ENCODE measurements at places on chromosomes 6 and 20.

GRCh38 chr6:170435766-170436165 is 117.3 kb downstream of the PSMB1 start:
- no peak for DNase-seq
- H3K36me3 ChIP-seq: no peaks in the 10 kb centered on the region
- no peak overlapping the region for H3K4me3 ChIP-seq
- H3K27ac ChIP-seq: no peak overlapping the region

- no peak for DNase-seq
- H3K4me3 ChIP-seq: no peak overlapping the region
- no peaks in the 10 kb centered on the region for H3K27me3 ChIP-seq
- no peaks in the 10 kb centered on the region for H3K36me3 ChIP-seq
- H3K4me1 ChIP-seq: peaks cover 13% of the 10 kb centered on the region
- no peak overlapping the region for H3K27ac ChIP-seq
These were observed 22.0 kb upstream of the DDR1 start for GRCh38 chr6:30862156-30862875.

DNA sequence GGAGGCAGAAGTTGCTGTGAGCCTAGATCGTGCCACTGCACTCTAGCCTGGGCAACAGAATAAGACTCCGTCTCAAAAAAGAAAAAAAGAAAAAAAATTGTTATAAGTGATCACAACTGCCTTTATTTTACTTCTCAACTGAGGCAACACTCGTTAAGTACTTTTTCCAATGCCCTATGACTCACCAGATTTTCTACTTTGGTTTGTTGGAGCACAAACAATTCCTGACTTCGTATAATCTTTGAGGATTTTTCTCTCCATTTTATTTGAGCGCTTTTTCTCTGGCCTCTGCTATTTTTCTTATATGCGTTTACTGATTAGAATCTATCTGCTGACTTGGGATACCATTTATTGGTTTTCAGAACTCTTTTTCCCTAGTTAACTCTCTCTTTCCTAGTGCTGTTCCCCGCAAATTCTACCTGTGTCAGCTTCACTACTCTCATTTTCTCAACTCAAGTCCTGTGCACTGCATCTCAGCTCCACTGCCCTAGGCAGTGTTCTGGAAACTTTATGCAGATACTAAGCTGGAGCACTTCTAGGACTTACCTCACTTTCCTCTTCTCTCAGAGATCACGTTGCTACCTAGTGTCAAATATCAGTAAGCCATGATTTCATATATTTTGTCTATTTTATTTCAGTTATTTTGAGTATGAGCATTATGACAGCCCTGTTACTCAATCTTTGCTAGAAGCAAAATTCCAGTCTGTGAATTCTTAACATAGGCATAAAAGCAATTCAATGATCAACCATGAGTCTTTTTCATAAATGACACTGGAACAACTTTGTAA is 1120.1 kb upstream of the CITED2 start:
- DNase-seq: no peak
- no peak overlapping the region for H3K4me3 ChIP-seq
- no peaks in the 10 kb centered on the region for H3K36me3 ChIP-seq

DNA sequence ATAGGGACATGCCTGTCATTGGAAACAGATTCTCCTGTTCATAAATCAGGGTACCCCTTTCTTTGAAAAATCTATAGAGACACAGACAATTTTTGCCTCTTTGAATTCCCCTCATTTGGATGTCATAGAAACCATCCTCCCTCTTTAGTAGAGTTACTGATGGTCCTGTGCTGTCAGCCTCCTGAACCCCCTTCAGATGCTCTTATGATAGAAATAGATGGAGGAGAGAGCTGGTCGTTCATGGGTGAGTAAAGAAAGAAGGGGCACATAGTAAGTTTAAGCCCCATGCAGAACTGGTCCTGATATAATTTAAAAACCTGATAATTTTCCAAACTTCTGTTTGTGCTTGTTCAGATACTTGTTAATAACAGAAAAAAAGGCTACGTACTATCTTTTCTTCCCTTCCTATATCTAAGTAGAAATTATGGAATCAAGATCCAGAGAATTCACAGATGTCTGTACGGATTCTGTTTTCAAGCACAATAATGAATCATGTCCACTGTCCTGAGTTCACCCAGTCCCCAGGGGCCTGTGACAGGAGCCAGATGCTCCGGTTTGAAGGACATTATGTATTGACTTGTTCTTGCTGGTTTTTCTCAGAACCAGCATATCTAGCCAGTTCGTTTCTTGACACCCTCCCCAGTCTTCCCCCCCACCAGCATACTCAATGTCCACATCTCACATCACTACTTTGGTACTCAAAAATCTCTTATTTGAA is 78.1 kb downstream of the NCOA7 start:
- no peak for DNase-seq
- H3K36me3 ChIP-seq: no peaks in the 10 kb centered on the region

GRCh38 chr6:168756009-168756634 is 315.1 kb downstream of the SMOC2 start:
- no peak overlapping the region for H3K4me3 ChIP-seq
- H3K27me3 ChIP-seq: no peaks in the 10 kb centered on the region
- no peak for DNase-seq
- no peaks in the 10 kb centered on the region for H3K36me3 ChIP-seq

DNA sequence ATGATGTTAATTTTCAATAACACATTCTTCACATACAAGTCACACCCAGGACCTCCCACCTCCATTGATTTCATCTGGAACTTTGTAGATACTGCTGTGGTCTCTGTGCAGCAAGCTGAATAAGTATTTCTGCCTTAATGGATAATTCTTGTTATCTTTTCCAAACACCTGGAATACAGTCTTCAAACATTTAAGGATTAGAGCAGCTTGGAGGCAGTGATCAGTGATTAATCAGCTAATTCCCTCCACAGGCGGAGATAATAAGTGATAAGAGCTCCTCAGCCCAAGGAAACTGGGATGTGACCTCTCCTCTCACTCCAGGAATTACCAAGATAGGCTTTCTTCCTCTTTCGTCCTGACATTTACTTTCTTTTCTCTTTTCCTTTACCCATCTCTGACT is 110.7 kb downstream of the FIG4 start:
- DNase-seq: no peak
- peaks cover 7% of the 10 kb centered on the region for H3K36me3 ChIP-seq
- no peak overlapping the region for H3K4me3 ChIP-seq

- peak overlapping the region; percentile 58 for H3K4me3 ChIP-seq
- H3K4me1 ChIP-seq: peaks cover 28% of the 10 kb centered on the region
- H3K36me3 ChIP-seq: peaks cover 18% of the 10 kb centered on the region
- peaks cover 54% of the 10 kb centered on the region for H3K27me3 ChIP-seq
- no peak overlapping the region for H3K27ac ChIP-seq
These were observed 1.7 kb downstream of the C20orf204 start for GRCh38 chr20:64037498-64038213.

- H3K36me3 ChIP-seq: no peaks in the 10 kb centered on the region
- no peaks in the 10 kb centered on the region for H3K27me3 ChIP-seq
- H3K4me3 ChIP-seq: no peak overlapping the region
- no peak overlapping the region for H3K27ac ChIP-seq
- DNase-seq: no peak
- no peaks in the 10 kb centered on the region for H3K4me1 ChIP-seq
These were observed 157.0 kb downstream of the SOBP start for GRCh38 chr6:107646776-107647438.

- H3K27ac ChIP-seq: no peak overlapping the region
- H3K4me3 ChIP-seq: no peak overlapping the region
- no peak for DNase-seq
- H3K36me3 ChIP-seq: peaks cover 8% of the 10 kb centered on the region
- no peaks in the 10 kb centered on the region for H3K27me3 ChIP-seq
These were observed 74.5 kb upstream of the MRPS10 start for GRCh38 chr6:42292004-42292740.

GRCh38 chr6:168362276-168362990 is 42.9 kb upstream of the DACT2 start:
- no peaks in the 10 kb centered on the region for H3K4me1 ChIP-seq
- no peak for DNase-seq
- H3K27ac ChIP-seq: no peak overlapping the region
- no peak overlapping the region for H3K4me3 ChIP-seq
- H3K36me3 ChIP-seq: no peaks in the 10 kb centered on the region
- H3K27me3 ChIP-seq: no peaks in the 10 kb centered on the region

DNA sequence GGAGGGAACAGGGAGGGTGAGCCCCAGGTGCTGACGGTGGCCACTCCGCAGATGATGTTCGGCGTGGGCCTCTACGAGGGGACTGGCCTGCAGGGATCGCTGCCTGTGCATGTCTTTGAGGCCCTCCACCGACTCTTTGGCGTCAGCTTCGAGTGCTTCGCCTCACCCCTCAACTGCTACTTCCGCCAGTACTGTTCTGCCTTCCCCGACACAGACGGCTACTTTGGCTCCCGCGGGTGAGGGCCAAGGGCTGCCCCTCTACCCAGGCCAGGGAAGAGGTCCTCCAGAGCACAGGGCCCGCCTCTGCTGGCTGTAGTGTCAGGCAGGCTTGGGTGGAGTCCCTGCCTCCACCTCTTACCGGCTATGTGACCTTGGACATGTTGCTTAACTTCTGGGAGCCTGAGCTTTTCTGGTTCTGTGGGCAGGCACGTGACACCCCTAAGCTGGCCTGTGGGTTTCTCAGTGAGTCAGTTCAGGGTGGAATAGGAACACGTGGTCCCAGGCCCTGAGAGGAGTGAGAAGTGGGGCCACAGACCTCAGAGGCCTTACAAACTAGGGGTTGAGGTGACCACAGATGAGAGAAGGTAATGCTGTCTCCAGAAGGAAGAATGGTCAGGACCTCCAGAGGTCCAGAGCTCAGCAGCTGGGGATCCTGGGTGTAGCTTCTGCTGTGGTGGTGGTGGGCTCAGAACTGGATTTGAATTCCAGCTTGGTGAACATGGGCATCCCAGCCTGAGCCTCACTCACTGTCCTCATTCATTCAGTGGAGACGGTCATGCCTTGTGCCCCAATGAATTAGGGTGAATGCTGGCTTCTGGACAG is 11.9 kb downstream of the PCIF1 start:
- H3K4me3 ChIP-seq: no peak overlapping the region
- no peaks in the 10 kb centered on the region for H3K27me3 ChIP-seq

GRCh38 chr6:168292826-168293225 is 26.8 kb downstream of the DACT2 start:
- no peak for DNase-seq
- H3K27me3 ChIP-seq: no peaks in the 10 kb centered on the region
- no peaks in the 10 kb centered on the region for H3K36me3 ChIP-seq
- no peak overlapping the region for H3K27ac ChIP-seq
- H3K4me3 ChIP-seq: no peak overlapping the region

DNA sequence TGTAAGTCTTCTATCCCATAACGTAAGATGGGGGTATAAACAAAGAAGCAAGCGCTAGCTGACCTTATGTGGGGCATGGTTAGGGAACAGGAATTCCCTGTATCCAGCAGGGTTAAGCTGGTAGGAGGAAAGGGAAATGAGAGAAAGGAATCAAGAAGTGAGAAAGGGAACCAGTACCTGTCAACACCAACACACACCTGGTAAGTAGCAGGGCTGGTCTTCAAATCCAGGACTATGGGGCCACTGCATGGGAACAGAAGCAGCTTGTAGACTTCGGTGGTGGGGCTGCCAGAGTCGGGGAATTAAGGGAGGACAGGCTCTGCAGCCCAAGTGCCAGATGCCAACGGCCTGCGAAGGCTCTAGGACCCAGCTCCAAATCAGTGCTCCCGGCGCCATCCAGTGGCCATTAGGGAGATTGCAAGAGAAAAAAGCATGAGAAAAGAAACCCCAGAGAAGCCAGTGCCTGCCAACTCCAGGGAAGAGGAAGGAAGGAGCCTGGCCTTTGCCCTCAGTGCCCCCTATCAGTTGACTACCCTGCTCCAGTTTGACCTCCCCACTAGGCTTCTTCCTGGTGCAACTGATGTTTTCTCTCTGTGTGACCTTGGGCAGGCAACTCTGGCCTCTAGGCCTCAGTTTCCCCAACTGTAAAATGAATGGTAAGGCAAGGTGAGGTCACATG is 15.8 kb upstream of the RBPJL start:
- peak; percentile 21 for DNase-seq
- H3K27me3 ChIP-seq: peaks cover 50% of the 10 kb centered on the region
- H3K27ac ChIP-seq: no peak overlapping the region

DNA sequence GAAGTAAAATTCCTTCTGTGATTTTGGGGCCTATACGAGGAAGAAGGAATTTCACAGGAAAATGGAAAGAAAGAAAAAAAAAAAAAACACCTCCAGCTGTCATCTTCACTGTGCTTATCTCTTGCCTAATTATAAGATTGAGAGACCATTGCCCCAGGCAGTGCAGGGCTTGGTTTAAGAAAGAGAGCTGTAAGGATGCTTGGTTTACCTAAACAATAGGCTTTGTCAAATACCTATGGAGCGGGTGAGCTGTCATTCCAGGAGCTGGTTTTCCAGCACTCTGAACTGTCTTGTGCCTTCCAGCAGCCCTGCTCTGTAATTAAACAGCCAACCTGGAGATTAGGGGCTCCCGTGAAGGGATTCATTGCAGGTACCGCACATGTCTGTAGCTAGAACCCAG is 137.8 kb downstream of the EDN3 start:
- no peak overlapping the region for H3K4me3 ChIP-seq
- H3K4me1 ChIP-seq: no peaks in the 10 kb centered on the region
- no peaks in the 10 kb centered on the region for H3K27me3 ChIP-seq
- H3K36me3 ChIP-seq: no peaks in the 10 kb centered on the region
- H3K27ac ChIP-seq: no peak overlapping the region
- no peak for DNase-seq

DNA sequence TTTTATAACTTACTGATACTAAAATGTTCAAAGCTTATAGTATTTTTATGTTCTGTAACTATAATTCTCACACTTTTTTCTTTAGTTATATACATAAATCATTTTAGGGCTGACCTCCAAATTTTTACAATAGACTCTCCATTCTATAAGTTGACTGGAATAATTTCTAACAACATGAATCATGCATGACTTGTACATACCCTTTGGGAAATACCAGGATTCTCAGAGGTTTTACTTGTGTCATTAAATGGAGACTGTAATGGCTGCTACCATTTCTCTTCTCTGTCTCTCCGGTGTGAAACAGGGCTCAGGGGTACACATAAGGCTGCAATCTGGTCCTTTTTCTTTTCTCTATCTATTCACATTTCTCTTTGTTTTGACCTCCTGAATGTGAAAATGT is 222.2 kb upstream of the FLRT3 start:
- no peaks in the 10 kb centered on the region for H3K27me3 ChIP-seq
- no peak for DNase-seq
- H3K4me3 ChIP-seq: no peak overlapping the region
- no peaks in the 10 kb centered on the region for H3K4me1 ChIP-seq
- no peak overlapping the region for H3K27ac ChIP-seq

DNA sequence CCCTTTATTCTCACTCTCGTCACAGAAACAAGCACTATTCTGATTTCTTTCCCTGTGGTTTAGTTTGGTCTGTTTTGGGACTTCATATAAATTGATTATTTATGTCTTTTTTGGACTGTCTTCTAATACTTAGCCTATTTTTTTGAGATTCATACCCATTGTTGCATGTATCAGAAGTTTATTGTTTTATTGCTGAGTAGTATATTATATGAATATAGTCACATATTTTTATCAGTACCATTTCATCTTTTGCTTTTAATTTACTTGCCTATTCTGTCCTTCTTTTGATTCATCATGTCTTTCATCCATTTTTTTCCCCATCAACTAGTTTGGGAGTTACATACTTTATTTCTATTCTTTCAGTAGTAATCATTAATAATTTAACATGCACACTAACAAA is 112.0 kb downstream of the ID4 start:
- no peaks in the 10 kb centered on the region for H3K4me1 ChIP-seq
- H3K4me3 ChIP-seq: no peak overlapping the region
- H3K36me3 ChIP-seq: no peaks in the 10 kb centered on the region
- H3K27me3 ChIP-seq: no peaks in the 10 kb centered on the region
- DNase-seq: no peak

Measured in thymus (tissue), 14 donors.